ENCODE measurements at places on chromosomes 16 and 17.

- no peak for DNase-seq
Measured at GRCh38 chr16:1615761-1616160, 3.6 kb downstream of the CRAMP1 start.

DNA sequence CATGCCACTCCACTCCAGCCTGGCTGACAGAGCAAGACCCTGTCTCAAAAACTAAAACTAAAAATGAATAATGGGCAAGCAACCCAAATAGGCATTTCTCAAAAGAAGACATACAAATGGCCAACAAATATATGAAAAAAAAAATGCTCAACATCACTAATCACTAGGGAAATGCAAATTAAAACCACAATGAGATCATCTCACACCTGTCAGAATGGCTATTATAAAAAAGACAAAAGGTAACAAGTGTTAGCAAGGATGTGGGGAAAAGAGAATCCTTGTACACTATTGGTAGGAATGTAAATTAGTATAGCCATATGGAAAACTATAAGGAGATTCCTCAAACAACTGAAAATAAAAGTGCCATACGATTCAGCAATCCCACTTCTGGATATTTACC, 7.1 kb upstream of the ERCC4 start:
- no peak for DNase-seq

GRCh38 chr17:34251186-34251585, 3.9 kb upstream of the CCL2 start:
- no peak for DNase-seq

GRCh38 chr16:30006095-30006473, 4.7 kb downstream of the DOC2A start:
- no peak for DNase-seq

- DNase-seq = no peak
Measured at GRCh38 chr16:52254746-52255145, 292.2 kb downstream of the TOX3 start.

- no peak for DNase-seq
Measured at GRCh38 chr17:50055055-50055425, 870 bp upstream of the ITGA3 start.

All from GM18507 (cell line).